ENCODE measurements at places on chromosomes 11 and 22.

GRCh38 chr11:64970731-64971151 is 1.2 kb downstream of the MAJIN start:
- no peak for DNase-seq

DNA sequence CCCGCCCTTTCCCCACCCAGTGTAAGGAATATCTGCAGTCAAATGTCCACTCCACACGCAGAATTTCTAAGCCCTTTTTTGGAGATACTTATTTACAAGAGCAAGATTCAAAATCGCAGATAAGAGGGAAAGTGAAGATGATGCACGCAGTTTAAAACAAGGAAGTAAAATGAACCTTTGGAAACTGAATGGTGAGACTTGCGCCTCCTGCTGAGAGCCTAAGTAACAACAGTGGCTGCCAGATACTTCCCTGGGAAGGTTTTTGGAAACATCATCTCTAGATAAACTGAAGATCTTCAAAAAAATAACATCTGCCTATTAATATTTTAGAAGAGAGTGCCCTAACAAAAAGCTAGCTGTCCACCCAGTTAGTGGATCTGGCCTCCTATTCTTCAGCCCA is 963.1 kb upstream of the FAT3 start:
- no peak for DNase-seq

GRCh38 chr11:75347781-75348566 is 3.5 kb downstream of the ARRB1 start:
- peak; percentile 28 for DNase-seq

GRCh38 chr11:60706931-60707330 is 7.5 kb downstream of the MS4A8 start:
- no peak for DNase-seq

DNA sequence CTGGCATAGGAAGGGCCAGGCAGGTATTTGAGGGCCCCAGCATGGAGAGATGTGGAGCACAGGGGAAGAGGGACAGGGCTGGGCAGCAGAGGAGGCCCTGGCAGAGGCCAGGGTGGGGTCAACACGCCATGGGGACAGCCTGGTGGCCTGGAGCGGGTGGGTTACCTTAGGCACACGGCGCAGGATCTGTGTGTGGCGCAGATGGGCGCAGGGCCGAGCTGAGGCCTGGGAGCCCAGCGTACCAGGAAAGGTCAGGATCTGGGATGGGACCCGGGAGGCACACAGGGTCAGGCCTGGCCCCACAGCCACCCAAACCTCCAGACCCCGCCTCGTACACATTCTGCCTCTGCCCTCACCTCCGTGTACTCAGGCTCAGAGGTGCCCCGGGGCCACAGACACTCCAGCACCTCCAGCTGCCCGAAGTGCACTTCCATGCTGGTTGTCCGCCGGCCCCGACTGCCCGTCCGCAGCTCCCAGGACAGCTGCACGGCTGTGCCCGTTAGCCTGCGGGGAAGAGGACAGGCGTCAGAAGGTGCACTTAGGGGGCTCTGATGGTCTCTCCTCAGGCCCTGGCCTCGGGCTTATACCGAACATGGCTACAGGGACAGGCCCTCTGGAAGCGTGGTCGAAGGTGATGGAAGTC is 6.4 kb downstream of the ATG2A start:
- no peak for DNase-seq

DNA sequence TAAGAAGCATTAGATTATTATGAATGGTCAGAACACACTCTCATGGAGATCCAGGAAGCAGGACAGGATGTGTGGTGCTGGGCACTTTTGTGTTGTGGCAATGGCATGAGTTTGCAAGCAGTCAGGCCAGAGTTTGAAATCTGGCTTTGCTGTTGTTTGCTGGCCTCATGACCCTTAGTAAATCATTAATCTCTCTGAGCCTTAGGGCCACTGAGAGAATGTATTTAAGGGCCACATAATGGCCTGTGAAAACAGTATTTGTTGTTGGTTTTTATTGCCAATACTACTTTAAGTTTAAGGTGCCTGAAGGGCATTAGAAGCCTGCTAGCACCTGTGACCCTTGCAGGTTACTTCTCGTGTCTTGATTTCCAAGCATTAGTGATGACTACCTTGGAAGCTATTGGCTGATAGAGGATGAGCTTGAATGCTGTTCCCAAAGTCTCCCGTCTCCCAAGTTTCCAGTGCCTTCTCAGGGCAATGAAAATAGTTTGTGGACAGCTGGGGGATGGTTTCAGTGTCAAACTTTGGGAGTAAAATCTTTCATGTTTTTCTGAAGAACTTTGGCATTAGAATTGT is 24.6 kb downstream of the STIM1 start:
- DNase-seq: no peak

Data from erythroblast (primary cell).